Lower lobe of right lung (tissue), 2 donors: ENCODE measurements at places on chromosomes 6 and 20. TPM values are rescaled to one million over a fixed set of nuclear protein-coding genes. Genes with fewer than 3 reads are reported as not detected.
A peak's percentile ranks its signal among the peaks of the same experiment; 100 is the strongest.

The CUL9 gene
- 41.8 TPM for total RNA-seq

The OR2B6 gene
- not detected for total RNA-seq

The DLL1 gene
- 12.9 TPM for total RNA-seq

The TMEM239 gene
- not detected for total RNA-seq

The MEP1A gene
- total RNA-seq, result 0.41 TPM

GRCh38 chr20:51931371-51931781 is 129.1 kb upstream of the SALL4 start:
- no peak for DNase-seq

- DNase-seq, result no peak
Observed at GRCh38 chr6:67717281-67717680, 917.8 kb upstream of the ADGRB3 start.

DNA sequence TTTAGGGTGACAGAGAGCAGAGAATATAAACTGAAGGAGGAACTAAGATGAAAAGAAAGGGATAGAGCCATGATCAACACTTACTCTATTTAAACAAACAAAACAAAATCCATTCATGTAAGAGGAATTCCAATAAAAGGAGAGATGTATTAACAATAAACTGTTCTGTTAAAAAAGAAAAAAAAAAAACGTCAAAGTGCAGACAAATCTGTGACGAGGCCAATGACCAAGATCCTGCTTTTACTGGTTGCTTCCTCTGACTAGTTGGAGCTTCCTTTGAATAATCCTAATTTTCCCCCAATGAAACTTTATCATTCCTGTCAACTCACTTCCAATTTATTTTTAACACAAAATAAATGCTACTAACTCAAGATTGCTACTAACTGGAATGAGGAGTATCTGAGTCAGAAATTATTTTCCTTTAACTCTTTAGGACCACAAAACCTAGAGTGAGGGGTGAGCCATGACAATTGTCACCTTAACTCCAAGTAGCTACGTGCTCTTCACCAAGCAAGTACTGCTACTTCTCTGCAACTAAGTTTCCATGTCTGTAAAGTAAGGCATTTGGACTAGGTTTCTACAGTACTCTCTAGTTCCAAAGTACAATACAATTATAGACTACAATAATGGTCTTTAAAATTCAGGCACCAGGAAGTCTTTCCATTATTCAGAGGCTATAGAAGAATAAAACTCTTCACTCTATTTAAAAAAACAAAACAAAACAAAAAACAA is 152.0 kb downstream of the PTPRK start:
- no peak for DNase-seq

- no peak for DNase-seq
Observed at GRCh38 chr20:63404129-63405085, 43.3 kb upstream of the CHRNA4 start.

GRCh38 chr6:44045672-44046015 is 81.6 kb downstream of the MRPL14 start:
- peak; percentile 37 for DNase-seq

DNA sequence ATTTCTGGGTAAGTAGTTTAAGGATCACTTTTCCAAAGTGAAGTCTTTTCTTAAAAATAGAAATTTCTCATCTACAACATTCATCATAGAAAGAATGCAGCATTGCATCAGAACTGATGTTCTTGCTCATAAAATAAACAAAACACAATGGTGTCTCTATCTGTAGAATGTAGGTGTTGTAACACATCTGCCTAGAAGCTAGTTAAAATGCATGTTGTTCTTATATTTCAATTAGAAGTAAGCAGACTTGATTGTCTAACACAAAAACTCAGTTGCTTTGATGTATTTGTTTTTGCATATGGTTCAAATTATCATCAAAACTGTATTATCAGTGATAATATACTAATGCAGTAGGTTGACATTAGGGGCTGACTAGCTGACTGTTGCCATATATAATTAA is 654.7 kb upstream of the FLRT3 start:
- no peak for DNase-seq

DNA sequence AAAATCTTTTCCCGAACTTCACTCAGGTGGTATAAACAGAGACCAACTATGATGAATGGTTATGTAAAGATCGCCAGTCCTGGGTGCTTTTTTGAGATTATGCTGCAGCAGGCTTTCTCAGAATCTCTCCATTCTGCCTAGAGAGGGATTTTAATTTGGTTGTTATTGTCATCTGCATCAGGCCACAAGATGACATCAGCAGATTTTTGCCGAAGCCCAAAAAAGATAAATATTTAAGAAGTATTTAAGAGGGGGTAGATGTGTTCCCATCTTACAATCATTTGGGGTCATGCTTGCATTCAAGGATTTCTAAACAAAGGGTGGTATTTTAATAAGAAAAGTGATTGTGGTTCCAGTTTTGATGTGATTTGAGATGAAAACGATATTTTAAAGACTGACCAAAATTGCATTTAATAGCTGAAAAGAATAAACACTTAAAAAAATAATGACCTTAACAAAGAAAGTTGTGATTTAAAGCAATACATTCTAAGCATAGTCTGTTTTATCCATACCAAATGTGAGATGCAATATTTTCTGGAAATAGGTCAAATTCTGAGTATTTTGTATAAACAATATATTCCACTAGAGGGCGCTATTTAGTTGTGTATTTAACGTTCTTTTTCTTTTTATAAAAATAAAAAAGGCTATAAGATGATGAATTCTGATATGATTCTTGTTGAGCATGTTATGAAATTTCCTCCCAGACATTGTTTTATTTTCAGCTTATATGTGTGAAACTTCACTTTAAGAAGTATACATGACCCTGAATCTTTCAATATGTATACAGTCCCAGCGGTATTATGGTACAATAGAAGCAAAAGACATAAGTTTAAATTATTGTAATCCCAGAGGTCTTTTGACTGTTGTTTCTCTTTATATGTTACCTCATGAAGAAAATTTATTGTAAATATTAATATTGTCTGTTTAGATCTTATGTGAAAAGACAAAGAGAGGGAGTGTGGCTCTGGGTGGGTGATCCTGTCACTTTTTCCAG is 51.0 kb upstream of the ZFP64 start:
- DNase-seq, result no peak
